ENCODE measurements at places on chromosomes 1 and 21.
A peak's percentile ranks its signal among the peaks of the same experiment; 100 is the strongest.

- DNase-seq, result no peak
Observed at GRCh38 chr1:176338877-176339276, 124.1 kb upstream of the PAPPA2 start.

DNA sequence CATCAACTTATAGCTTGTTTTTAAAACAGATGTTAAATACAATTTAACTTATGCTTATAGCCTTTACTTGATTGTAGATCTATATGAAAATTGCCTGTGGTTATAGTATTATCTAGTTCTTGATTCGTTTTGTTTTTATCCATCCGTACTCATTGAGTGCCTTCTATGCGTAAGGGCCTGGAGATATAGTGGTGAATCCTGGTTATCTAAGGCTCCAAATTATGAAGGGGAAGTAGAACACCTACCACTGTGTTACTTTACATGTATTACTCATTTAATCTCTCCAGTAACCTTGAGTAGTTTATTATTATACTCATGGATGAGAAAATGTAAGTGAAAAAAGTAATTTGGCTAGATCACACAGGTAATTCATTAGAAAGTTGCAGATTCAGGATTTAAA, 121.8 kb downstream of the OSBPL9 start:
- DNase-seq, result no peak

DNA sequence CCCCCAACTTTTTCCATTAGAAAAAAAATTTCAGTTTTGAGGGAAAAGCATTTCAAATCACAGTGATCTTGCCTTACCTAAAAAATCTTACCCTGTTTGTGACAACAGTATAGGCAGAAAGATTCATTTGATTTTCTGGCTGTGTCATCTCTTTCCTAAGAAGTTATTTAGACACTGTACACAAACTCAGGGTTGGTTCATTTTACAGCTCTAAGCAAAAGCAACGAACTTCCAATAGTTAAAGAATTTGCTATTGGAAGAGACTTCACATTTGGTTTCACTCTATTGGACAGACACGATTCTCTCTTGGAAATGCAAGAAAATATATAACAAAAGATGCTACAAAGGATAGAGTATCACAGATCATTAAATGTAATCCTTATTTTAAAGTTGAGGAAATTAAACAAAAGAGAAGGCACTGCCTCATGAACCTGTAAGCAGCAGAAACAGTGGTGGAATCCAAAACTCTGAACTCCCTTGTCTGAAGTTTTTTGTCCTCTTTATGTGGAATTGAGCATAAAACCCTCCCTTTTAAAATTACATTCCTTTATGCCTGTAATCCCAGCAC, 20.8 kb downstream of the EYA3 start:
- no peak for DNase-seq

- DNase-seq, result no peak
Observed at GRCh38 chr1:8115769-8116167, 89.7 kb upstream of the ERRFI1 start.

- no peak for DNase-seq
Observed at GRCh38 chr1:36562181-36562685, 79.5 kb upstream of the CSF3R start.

DNA sequence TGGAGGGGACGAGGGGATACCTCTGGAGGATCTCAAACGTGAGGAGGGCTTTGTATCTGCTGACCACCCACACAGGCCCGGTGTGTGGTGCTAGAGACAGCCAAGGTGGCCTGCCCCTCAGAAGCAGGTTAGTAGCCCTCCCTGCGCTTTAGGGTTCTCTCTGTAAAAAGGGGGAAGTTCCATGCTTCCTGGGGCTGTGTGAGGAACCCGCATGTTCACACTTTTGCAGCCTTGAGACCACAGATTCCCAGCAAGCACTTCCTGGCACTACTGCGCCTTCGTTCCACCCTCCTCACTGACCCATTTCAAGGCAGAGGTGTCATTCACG, 7.9 kb upstream of the GUCA2B start:
- no peak for DNase-seq

DNA sequence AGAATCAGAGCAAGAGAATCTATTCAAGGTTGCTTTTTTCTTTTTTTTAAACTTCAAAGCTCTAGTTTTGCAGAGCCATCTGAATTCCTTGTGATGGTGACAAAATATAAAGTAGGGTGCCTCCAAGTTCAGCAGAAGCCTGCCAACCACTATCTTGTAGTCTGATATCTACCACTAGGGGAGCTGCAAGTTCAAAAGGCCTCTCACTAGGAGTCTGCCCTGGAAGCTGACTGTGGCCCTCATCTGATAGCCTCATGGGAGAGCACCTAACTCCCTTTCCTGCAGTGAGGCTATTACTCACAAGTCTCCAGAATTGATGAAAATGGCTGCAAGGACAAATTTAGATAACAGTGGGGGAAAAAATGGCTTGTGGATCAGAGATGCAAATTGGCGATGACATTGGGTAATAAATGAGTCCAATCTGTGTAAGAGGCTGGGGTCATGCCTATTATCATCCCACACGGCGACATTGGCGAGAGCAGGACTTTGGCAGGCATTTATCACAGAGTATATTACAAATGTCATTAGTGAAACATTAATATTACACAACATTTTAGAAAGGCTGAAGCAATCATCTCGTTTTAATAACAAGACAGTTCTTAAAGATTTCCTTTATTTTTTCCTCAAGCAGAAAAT, 10.7 kb upstream of the ZP4 start:
- DNase-seq, result no peak

DNA sequence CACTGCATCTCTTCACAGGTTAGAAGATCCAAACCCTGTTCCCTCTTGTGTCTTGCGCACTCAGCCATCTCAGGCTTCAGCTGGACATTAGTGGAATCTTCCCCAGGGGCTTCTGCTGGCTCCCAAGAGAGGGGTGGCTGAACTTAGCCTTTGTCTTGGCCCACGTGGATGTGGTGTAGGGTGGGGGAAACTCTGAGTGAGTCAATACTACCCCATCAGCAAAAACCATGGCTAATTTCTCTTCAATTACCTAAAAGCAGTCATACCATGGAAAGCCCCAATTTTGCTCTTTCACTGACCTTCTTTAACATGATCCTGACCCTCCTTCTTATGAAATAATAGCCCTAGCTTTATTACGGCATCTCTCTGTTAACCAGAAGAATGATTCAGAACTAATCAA, 72.5 kb upstream of the RAB3GAP2 start:
- no peak for DNase-seq

GRCh38 chr1:115332813-115333608, 5.0 kb downstream of the NGF start:
- DNase-seq, result peak; percentile 35

DNA sequence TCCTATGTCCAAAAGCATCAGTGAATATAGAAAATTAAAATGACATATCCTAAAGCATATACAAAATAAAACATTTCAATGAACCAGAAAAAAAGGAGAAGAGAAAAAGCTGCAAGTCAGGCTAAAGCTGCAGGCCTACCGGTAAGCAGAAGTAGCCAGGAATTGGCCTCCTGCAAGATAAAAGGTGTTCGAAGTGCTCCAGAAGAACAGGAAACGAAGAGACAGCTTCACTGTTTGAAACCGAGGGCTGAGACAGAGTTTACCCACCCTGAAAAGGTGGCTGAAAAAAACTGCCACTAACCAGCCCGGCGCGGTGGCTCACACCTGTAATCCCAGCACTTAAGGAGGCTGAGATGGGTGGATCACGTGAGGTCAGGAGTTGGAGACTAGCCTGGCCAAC, 37.4 kb downstream of the NSL1 start:
- peak; percentile 23 for DNase-seq

- DNase-seq, result no peak
Observed at GRCh38 chr1:183882335-183883167, 77.6 kb downstream of the RGL1 start.

DNA sequence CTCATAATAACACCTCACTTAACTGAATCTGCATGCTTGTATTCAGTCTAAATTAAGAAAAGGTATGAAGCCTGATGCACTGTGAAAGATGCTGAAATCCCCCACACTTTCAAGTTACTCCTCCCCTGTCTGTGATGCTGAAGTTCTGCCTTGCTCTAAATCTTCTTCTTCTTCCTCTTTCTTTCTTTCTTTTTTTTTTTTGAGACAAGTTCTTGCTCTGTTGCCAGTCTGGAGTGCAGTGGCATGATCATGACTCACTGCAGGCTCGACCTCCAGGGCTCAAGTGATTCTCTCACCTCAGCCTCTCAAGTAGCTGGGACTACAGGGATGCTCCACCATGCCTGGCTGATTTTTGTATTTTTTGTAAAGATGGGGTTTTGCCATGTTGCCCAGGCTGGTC, 231.0 kb upstream of the B3GALT2 start:
- peak; percentile 41 for DNase-seq

DNA sequence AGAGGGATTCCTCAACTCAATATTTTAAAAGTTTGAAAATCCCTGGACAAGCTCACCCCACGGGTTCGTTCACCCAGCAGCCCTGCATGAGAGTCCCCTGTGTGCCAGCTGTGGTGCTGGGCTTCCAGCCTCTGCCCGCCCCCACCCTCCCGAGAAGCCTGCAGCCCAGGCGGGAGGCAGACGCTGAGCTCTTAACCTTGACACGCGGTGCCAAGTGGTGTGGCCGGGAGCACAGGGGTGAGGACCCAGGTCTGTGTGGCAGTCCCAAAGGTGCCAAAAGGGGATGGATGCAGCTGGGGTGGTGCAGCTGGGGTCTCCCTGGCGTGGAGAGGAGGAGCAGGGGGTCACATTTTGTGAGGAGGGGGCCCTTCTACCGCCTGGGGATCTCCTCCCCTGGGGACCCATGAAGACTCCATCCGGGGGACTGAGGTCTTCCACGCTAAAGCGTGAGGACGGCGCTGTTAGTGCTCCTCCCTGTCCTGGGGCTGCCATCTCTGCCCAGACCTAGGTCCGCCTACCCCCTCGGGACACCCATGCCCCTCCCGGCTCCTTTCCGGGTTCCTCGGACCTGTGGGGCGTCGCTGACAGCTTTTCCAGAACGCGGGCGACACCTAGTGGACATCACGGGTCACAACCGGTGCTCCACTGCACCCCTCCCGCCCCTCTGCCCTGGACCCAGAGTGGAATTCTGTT, 12.9 kb downstream of the PLA2G2F start:
- peak; percentile 88 for DNase-seq

- DNase-seq, result peak; percentile 77
Observed at GRCh38 chr1:178093494-178093950, 382 bp upstream of the RASAL2 start.

- no peak for DNase-seq
Observed at GRCh38 chr1:70071601-70072000, 133.8 kb downstream of the LRRC40 start.

DNA sequence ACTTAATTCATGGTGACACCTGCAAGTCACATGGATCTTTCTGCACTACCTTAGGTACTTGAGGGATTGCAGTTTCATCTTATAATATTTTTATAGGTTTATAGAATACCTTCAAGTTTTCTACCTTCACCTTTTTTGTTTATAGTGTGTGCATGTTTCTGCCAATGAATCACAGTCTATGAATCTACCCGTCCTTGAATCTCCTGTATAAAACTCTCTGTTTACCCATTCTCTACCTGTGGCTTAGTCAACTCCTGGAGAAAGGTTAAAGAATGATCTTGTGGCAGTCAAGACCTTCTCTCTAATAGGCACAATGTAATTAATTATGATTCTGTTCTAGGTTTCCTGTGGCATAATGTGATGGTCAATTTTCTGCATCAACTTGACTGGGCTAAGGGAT, 3.2 kb upstream of the GSTM2 start:
- DNase-seq, result no peak

Data from activated CD4-positive, alpha-beta T cell treated with anti-CD3 and anti-CD28 coated beads for 36 hours (primary cell).